NCI-H1436 treated with DMSO at 0.1 percent for 48 hours (cell line): ENCODE measurements at places on chromosomes 3 and 15.

- no peak for DNase-seq
Observed at GRCh38 chr3:74066456-74066855, 441.7 kb upstream of the PDZRN3 start.

- DNase-seq, result no peak
Observed at GRCh38 chr3:157333551-157333991, 103.1 kb upstream of the PTX3 start.

DNA sequence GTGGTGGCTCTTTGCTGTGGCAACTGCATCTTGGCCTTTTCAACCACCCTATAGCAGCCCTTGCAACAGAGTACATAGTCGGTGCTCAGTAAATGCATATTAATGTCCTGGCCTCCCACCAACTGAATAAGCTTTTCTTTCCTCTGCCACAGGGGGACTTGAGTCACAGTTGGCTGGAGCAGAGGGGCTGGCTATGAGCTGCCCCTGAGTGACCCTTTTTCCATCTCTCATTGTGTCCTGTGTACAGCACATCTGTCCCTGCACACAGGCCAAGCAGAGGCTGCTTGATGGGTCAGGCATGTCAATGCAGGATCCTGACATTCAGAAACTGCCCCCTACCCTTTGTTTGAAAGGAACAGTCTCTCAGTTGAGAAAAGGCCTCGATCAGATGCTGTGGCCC lies 22.4 kb downstream of the SPSB4 start:
- no peak for DNase-seq

DNA sequence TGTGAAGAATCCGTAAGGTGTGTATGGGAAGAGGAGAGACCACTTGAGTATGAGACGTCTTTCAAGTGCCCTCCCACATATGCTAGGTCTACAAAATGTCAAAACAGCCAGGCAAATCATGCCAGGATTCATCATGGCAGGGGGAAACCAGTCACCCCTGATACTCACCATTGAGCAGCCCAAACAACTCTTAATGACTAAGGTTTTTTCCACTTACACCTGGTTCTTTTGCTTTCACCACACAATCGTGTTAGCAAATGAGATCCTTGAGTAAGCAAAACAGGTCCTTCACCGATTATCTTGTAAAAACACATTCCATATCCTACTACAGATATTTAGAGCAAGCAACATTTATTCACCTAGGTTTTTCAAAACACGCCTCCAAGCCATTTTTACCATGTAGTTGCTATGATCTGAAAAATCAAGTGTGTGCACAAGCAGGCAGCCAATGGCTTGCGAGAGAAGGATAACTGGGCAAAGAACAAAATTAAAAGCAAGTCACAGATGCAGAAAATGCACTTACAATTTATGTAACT lies 177.5 kb upstream of the LPP start:
- DNase-seq, result no peak

- DNase-seq, result no peak
Observed at GRCh38 chr3:188154014-188154808, at the start of gene LPP. Gene LPP (plus strand): TSS chr3:188154157. CDS start chr3:188406121, 251,964 bp downstream.

DNA sequence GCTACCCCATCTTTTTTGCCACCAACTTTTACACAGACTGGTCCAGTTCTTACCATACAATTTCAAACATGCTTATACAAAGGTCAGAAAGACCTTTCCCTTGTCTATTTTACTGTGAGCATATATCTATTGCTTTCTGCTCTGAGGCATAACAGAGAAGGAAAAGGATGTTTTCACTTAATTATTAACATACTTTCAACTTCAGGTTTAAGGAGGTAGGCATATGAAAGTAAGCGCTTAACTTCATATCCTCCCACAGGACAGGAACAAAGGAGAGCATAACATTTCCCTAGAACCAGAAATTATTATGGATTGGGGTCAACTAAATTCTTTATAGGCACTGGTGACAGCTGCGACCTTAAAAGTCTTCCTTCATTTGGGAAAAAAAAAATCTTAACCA lies 1.1 kb downstream of the MYEF2 start:
- no peak for DNase-seq

- DNase-seq, result no peak
Observed at GRCh38 chr3:46349484-46350261, 4.2 kb upstream of the CCR2 start.
